Regular cardiac myocyte (primary cell): ENCODE measurements at places on chromosomes 5 and 9. TPM values are rescaled to one million over a fixed set of nuclear protein-coding genes. Genes with fewer than 3 reads are reported as not detected.

The DBN1 gene
- total RNA-seq = 77.2 and 139 TPM in 2 replicates

The SLC22A4 gene
- total RNA-seq = 1.2 and 2.3 TPM in 2 replicates

The CCL28 gene
- 2.1 and 6.2 TPM in 2 replicates for total RNA-seq

The AKNA gene
- total RNA-seq = 2.1 and 2.8 TPM in 2 replicates

The NR5A1 gene
- under 0.01 TPM in 1 of 2 replicates, not detected in the other for total RNA-seq

The FSTL4 gene
- total RNA-seq = under 0.01 TPM in 1 of 2 replicates, not detected in the other

The EIF4E1B gene
- not detected in 2 replicates for total RNA-seq

The SLC6A7 gene
- total RNA-seq = under 0.01 TPM in 2 replicates

The AK1 gene
- total RNA-seq = 21.7 and 40.3 TPM in 2 replicates

The ENHO gene
- total RNA-seq = 0.28 TPM in 1 of 2 replicates, not detected in the other

The RRAGA gene
- 42.3 and 103 TPM in 2 replicates for total RNA-seq

The SHOC1 gene
- total RNA-seq = under 0.01 TPM in 2 replicates

The PCDHGA3 gene
- 0.38 and 1.7 TPM in 2 replicates for total RNA-seq

The BARHL1 gene
- not detected in 2 replicates for total RNA-seq

The NOL6 gene
- 19.4 and 45.8 TPM in 2 replicates for total RNA-seq

The CATSPER3 gene
- total RNA-seq = 0.38 TPM in 1 of 2 replicates, not detected in the other

The LRRC19 gene
- total RNA-seq = not detected in 2 replicates

The KCNT1 gene
- total RNA-seq = not detected in 2 replicates

The LMX1B gene
- under 0.01 TPM in 1 of 2 replicates, not detected in the other for total RNA-seq

The ZNF608 gene
- total RNA-seq = 2.5 and 5.1 TPM in 2 replicates

The ANKDD1B gene
- total RNA-seq = 0.19 and 0.56 TPM in 2 replicates

The DMRT1 gene
- not detected in 2 replicates for total RNA-seq

The GNE gene
- total RNA-seq = 33.4 and 34.7 TPM in 2 replicates

The PNPLA7 gene
- 0.19 and 1.4 TPM in 2 replicates for total RNA-seq

The FOXD4L6 gene
- not detected in 2 replicates for total RNA-seq

The PCDHGB5 gene
- 17.8 and 21.4 TPM in 2 replicates for total RNA-seq

The RIOK2 gene
- total RNA-seq = 31.6 and 38.0 TPM in 2 replicates
